Thymus (tissue), 14 donors: ENCODE measurements at places on chromosomes 1 and 21. TPM values are rescaled to one million over a fixed set of nuclear protein-coding genes. Genes with fewer than 3 reads are reported as not detected.

- H3K36me3 ChIP-seq, result no peaks in the 10 kb centered on the region
- H3K4me1 ChIP-seq, result no peaks in the 10 kb centered on the region
- no peak overlapping the region for H3K4me3 ChIP-seq
- H3K27ac ChIP-seq, result no peak overlapping the region
- no peaks in the 10 kb centered on the region for H3K27me3 ChIP-seq
Measured at GRCh38 chr1:100606438-100606837, 68.5 kb downstream of the GPR88 start.

GRCh38 chr1:94094469-94095111, 26.4 kb downstream of the ABCA4 start:
- H3K36me3 ChIP-seq, result no peaks in the 10 kb centered on the region
- H3K4me1 ChIP-seq, result peaks cover 83% of the 10 kb centered on the region
- H3K27ac ChIP-seq, result peak overlapping the region; percentile 96
- H3K4me3 ChIP-seq, result no peak overlapping the region
- H3K27me3 ChIP-seq, result no peaks in the 10 kb centered on the region
- no peak for DNase-seq

GRCh38 chr1:11059968-11060830, at the start of gene SRM:
SRM (minus strand) TSS chr1:11060018; CDS start chr1:11059943, 75 bp downstream.
- H3K27me3 ChIP-seq, result no peaks in the 10 kb centered on the region
- peaks cover 11% of the 10 kb centered on the region for H3K4me1 ChIP-seq
- H3K27ac ChIP-seq, result peak within 1 kb of the TSS; percentile 46
- DNase-seq, result peak; percentile 80
- peak within 1 kb of the TSS; percentile 76 for H3K4me3 ChIP-seq

- H3K27ac ChIP-seq, result no peak overlapping the region
- peaks cover 62% of the 10 kb centered on the region for H3K36me3 ChIP-seq
- H3K4me1 ChIP-seq, result peaks cover 8% of the 10 kb centered on the region
- H3K4me3 ChIP-seq, result no peak overlapping the region
- DNase-seq, result no peak
Measured at GRCh38 chr21:34852448-34852847, 183.7 kb downstream of the CLIC6 start.

The GABRD gene
- 0.14 TPM for total RNA-seq

- no peaks in the 10 kb centered on the region for H3K36me3 ChIP-seq
- H3K4me1 ChIP-seq, result no peaks in the 10 kb centered on the region
- H3K4me3 ChIP-seq, result no peak overlapping the region
Measured at GRCh38 chr21:25615880-25616279, 8.6 kb upstream of the MRPL39 start.
